Osteocyte (in vitro differentiated cells): ENCODE measurements at places on chromosomes 13 and 19.

DNA sequence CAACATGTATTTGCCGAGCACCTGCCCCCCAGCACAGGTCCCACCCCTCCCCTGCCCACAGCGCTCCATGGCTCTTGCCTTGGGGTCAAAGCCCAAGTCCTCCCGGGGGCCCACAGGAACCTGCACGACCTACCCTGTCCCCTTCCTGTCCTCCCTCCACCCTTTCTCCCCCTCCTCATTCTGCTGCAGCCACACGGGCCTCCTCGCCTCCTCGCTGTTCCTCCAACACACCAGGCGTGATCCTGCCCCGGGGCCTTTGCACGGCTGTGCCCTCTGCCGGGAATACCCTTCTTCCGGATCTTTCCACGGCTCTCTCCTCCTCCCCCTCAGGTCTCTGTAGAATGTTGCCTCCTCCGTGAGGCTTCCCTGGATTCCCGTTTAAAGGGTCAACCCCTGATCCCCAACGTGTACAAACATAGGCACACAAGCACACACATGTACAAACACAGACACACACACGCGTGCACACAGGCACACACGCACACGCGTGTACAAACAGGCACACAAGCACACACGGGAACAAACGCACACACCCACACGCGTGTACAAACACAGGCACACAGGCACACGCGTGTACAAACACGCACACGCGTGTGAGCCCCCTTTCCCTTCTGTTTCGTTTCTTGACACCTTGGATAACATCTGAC is 2.8 kb downstream of the MADCAM1 start:
- DNase-seq, result no peak

DNA sequence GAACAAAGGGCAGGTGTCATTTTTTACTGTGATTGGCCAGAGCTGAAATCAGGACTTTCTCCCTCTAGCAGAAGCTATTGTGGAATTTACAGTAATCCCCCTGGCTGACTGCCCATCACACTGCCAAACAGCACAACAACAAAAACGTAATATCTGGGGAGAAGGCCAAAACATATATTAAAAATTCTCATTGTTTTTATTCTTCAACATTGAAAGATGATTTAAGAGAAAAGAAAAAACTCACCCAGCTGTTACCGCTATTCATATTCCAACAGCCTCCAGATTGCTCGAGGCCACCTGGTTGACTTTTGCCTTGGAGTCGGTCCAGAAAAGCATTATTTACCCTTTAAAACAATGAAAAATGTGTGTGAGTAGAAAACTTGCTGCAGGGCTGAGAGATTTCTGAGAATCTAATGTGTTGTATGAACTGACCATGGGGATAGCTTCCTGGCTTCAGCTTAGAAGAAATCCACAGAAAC is 97.2 kb downstream of the EPSTI1 start:
- no peak for DNase-seq

DNA sequence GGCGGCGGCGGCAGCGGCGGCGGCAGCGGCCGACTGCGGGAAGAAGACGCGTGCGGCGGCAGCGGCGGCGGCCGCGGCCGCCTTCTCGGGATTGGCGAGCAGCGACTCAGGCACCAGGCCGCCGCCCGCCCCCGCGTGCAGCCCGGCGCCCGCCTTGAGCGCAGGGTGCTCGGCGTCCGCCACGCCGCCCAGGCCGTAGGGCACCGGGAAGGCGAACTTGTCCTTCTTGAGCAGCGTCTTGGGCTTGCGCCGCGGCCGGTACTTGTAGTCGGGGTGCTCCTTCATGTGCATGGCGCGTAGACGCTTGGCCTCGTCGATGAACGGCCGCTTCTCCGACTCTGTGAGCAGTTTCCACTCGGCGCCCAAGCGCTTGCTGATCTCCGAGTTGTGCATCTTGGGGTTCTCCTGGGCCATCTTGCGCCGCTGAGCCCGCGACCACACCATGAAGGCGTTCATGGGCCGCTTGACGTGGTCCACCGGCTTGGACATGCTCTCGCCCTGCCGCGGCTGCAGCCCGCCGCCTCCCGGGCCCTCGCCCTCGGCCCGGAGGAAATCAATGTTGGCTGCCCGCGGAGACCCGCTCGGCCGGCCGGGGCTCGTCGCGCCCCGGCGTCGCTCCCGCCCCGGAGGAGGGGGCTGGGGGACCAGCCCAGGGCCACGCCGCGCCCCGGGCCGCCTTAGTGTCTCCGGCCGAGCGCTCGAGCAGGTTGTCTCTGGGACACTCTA is 621 bp downstream of the SOX21 start:
- peak; percentile 84 for DNase-seq

DNA sequence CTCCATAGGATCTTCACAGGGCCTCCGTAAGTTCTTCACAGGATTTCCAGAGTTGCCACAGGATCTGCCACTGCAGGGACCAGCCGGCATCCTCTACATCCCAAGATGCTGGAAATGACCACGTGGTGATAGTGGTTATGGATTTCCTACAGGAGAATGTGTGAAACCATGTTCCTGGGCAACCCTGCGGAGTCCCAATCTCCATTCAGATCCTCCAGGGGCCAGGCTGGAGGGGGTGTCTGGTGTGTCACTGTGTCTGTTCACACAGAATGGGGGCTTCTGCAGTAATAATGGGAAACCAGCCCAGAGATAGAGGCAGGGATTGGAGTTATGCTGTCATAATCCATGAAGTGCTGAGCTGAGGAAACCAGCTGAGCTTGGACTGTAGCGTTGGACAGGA is 8.6 kb downstream of the LILRA6 start:
- no peak for DNase-seq

DNA sequence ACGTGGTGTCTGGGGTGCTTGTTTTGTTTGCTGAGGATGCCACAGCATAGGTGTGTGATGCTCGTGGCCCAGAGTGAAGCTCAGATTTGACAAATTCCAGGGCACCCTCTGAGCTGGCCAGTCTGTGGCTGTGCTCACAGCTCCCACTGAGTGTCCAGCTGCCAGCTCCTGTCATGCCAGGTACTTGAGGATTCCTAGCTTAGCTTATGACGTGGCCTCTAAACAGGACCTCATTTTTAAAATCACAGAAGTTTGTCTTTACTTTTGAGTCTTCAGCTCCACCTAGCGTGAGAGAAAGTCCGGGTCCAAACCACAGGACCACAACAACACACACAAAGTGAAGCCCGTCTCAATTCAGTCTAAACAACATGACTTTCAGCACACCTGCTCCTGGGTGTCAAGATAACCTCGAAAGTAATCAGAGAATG is 117.3 kb downstream of the RAB20 start:
- no peak for DNase-seq

- DNase-seq, result no peak
Measured at GRCh38 chr13:48401480-48401879, 11.4 kb downstream of the LPAR6 start.

- DNase-seq, result no peak
Measured at GRCh38 chr19:56145698-56146097, 4.6 kb downstream of the ZNF444 start.
